ENCODE measurements at places on chromosomes 7 and 10.

- no peak for DNase-seq
Measured at GRCh38 chr10:101814466-101815071, 3.7 kb downstream of the OGA start.

- DNase-seq: no peak
Measured at GRCh38 chr10:108848046-108848445, 1075.3 kb downstream of the XPNPEP1 start.

DNA sequence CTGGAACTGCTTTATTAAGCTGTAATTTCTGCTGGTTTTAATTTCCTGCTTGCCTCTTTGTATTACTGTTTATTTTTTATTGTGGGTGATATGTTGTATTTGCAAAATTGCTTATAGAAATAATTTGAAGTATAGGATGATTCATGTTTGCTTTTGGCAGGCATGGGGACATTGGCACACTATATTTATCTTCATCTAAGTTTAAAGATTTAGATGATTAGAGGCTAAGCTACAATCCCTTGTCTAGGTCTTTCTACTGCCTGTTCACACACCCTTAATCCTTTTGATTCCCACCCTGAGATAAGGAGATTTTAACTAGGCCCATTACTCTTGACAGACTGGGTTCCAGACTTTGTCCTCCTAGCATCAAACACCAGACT is 182.8 kb upstream of the KAT6B start:
- no peak for DNase-seq

- DNase-seq: no peak
Measured at GRCh38 chr7:117688126-117688525, 185.1 kb downstream of the CTTNBP2 start.

DNA sequence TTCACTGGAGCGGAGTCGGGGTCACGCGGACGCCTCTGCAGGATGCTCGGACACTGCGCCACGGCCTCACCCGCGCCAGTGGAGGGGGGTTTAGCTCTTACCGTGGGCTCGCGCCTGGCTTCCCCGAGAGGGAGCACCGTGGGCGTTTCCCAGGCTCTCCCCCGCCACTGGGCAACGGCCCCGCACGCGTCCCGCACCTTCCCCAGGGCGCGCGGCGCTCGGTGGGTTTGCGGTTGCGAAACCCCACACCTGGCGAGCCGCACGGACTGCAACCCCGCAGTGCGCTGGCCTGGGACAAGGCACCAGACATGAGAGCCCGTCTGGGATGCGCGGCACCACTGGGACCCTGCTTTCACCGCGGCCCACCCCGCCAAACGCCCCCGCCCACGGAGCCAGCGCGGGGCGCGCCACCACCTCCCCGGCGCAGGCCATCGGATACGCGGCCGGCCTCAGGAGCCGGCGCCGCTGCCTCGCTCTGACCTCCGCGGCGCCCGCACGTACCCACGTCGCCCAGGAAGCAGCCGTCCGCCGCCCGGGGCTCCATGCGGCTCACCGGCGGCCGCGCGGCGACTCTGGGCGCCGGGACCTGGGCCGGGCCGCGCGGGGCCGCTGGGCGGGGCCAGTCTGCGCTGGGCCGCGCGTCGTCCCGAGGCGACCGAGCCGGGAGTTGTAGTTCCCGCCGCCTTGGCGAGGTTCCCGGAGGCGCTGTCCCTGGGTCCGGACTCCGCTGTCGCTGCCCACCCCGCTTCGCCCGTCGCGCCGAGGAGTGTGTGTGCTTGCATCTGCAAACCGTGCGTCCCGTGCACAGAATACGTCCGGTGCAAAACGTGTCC is at the start of gene ASB13:
TSS of gene ASB13 (minus strand) at position 588 of the 833 bp plus-strand sequence. CDS start at position 544, 44 bp downstream.
- peak; percentile 55 for DNase-seq

All from stimulated activated CD4-positive, alpha-beta T cell treated with anti-CD3 and anti-CD28 coated beads, Interleukin-4, amount 100 ng/mL, for 1 hour (primary cell).